ENCODE measurements at places on chromosomes 5 and 9.

DNA sequence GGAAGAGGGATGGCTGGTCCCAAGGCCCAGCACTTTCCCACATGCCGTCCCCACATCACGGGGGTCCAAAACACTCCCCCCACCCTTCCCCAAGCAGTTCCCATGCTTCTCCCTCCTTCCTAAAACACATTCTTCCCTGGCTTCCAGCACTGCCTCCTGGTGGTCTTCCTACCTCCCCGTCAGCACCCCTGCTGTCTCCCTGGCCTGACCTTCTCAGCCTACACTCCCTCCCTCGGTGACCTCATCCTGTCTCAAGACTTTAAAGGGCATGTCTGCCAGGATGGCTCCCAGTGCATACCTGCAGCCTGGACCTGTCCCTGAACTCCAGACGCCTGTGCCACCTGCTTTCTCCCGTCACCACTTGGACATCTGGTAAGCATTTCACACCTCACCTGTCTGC, 4.3 kb upstream of the NCS1 start:
- no peak for DNase-seq

DNA sequence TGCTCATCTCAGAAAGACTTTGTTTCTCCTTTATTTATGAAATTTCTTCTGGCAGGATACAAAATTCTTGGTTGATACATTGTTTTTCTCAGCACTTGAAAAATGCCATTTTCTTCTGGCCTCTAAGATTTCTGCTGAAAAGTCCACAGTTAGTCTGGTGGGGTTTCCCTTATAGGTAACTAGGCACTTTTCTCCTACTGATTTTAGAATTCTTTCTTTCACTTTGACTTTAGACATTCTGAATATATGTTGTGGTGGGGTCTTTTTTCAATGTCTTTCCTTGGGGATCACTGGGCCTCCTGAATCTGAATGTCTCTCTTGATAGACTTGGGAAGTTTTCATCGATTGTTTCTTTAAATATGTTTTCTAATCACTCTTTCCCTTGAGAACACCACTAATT, 79.6 kb downstream of the CETN3 start:
- DNase-seq, result no peak

GRCh38 chr9:120569556-120569955, 10.4 kb downstream of the CDK5RAP2 start:
- DNase-seq, result no peak

GRCh38 chr9:37924538-37924937, 20.6 kb upstream of the SLC25A51 start:
- DNase-seq, result no peak

DNA sequence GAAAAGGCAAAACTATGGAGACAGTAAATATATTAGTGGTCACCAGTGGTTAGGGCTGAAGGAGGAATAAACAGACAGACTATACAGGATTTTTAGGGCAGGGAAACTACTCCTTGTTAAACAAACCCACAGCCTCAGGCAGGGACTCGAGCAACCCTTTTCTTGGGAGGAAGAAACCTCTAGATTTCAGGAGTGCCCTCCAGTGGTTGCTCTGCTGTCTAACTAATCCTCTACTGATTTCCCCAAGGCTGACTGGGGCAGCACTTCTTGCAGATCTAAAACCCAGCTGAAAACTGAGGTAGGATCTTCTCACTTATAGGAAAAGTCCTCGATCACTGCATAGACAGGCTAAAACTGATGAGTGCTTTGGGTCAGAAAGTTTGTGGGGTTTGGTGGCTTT, 176.8 kb downstream of the ISOC1 start:
- DNase-seq, result no peak

- DNase-seq, result no peak
These were observed 33.8 kb downstream of the NEUROG1 start for GRCh38 chr5:135501965-135502364.

GRCh38 chr9:2506321-2506720, 115.3 kb upstream of the VLDLR start:
- DNase-seq, result no peak

GRCh38 chr5:76278261-76278789, 124.8 kb upstream of the IQGAP2 start:
- peak; percentile 5 for DNase-seq

DNA sequence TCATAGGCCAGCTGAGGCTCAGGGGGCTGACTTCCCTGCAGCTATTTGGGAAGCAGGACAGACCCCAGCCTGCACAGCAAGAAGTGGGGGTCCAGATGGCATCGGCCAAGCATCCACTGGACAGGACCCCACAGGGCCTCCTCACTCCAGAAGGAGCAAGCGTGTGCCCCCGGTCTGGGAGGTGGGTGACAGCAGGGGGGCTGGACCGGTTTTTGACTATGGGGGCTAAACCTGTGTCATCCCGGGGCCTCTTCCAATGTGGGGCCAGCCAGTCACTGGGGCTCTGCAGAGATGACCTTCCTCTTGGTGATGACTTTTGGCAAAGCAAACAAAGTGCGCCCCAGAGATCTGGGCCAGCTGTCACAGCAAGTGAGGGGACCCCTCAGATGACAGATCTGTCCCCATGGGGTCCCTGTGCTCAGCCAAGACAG, 163.9 kb downstream of the OLFM1 start:
- no peak for DNase-seq

- no peak for DNase-seq
These were observed 126.8 kb upstream of the FBXL7 start for GRCh38 chr5:15373151-15373550.

- DNase-seq, result no peak
These were observed 565.7 kb downstream of the PRDM9 start for GRCh38 chr5:24073107-24073506.

DNA sequence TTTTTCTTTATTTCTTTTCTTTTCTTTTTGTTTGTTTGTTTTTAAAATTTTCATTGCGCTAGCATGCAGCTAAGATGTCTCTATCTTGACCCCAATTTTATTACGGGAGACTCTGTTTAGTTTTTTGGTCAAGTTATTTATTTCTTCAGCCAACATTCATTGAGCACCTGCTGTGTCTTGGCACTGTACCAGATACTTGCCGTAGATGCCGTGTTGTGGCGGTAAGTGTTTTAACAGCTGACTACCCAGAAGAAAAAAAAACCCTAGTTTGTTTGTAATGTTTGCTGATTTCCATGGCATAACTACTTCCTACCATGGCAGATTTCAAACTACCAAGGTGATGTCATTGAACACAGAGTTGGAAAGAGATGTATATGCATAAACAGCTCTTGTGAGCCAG, 65.0 kb downstream of the UGCG start:
- DNase-seq, result no peak
